ENCODE measurements at places on chromosomes 2 and 18. TPM values are rescaled to one million over a fixed set of nuclear protein-coding genes. Genes with fewer than 3 reads are reported as not detected.
A peak's percentile ranks its signal among the peaks of the same experiment; 100 is the strongest.

DNA sequence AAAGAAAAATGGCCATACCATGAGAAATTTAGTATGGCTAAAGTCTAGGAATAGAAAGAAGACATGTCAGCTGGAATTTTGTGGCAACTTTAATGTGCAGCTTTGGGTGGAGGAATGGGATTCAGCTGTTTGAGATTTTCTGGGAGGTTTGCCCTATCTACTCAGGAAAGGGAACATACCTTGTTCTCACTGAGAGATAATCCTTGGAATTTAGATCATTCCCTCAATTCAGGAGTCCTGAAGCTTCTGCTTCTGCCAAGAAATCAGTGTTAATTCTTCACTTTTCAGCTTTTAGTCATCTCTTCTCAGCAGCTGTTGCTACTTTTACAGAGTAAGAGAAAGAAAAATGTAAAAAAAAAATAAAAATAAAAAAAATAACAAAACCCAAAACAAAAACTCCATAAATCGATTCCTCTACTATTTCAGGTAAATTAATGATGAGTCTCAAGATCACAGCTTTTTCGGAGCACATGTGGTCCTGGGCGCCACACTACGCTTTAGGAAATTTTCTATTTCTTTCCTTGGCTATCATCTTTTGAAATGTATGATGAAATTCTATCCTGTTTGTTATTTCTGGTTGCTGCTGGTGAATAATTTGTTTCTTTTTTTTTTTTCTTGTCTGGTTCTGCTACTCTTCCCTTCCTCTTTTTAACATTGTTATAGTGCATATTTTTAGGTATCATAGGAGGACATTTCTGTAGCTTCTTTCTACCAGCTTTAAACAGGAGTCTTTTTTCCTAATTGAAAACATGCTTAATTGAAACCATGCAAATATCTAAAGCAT lies 18.9 kb upstream of the BAZ2B start:
- no peak for DNase-seq

The PHLPP1 gene
- total RNA-seq, result 4.1 TPM

DNA sequence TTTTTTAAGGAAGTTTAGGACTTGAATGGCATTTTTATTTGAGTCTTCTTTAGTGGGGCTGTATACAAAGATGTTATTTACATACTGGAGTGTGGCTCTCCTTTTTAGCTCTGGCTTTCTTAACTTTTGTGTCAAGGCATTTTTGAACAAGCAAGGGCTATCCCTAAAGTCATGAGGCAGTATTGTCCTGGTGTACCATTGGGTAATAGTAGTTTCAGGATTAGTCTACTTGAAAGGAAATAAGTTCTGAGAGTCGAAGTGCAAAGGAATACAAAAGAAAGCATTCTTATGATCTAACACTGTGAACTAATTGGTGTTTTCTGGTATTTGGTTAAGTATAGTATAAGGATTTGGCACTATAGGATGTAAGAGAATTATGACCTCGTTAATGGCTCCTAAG lies 1.9 kb upstream of the CYP27A1 start:
- DNase-seq, result no peak

The OTOF gene
- total RNA-seq, result not detected

- DNase-seq, result no peak
Measured at GRCh38 chr2:216810399-216811160, 49.3 kb downstream of the TNP1 start.

DNA sequence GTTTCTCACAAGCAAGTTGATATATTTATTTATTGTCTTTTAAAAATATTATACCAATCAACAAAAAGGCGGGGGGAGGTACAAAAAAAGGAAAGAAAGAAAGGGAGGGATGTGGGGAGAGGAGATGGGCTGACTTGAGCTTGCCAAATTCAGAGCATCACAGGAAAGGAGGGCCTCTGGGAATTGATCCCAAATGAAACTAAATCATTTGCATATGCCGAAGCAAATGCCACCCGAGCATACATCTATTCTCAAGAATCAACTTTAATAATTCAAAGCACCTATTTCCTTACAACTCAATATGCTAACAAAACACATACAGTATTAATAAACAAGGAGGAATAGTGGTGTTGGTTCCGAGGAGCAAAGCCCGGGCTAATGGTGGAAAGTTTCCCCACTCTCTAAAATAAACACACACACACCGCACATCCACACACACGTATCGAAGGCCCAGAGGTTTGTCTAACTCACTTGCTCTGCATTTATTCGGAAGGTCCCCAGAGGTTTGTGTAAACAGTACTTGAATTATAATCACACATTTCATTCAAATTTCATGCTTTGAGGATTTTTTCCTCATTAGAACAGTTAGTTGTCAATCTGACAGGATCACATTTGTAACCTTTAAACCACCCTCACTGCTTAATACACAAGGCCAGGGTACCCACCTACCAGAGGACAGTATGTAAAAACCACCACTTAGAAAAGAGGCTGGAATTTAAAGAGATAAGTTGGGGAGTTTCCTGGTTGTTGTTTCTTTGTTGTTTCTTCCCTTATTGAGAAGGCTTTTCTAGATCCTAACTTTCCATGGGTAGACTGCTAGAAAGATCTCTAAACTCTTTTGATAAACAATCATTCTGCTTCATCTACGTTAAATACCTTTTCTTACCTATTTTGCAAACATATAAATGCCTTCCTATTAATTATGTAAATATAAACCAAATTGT lies 264.7 kb downstream of the TCF4 start:
- DNase-seq, result peak; percentile 42

- no peak for DNase-seq
Measured at GRCh38 chr2:233445152-233445830, 91.0 kb downstream of the DGKD start.

GRCh38 chr18:49581371-49581770 lies 19.5 kb downstream of the LIPG start:
- no peak for DNase-seq

The SAG gene
- 0.12 TPM for total RNA-seq

DNA sequence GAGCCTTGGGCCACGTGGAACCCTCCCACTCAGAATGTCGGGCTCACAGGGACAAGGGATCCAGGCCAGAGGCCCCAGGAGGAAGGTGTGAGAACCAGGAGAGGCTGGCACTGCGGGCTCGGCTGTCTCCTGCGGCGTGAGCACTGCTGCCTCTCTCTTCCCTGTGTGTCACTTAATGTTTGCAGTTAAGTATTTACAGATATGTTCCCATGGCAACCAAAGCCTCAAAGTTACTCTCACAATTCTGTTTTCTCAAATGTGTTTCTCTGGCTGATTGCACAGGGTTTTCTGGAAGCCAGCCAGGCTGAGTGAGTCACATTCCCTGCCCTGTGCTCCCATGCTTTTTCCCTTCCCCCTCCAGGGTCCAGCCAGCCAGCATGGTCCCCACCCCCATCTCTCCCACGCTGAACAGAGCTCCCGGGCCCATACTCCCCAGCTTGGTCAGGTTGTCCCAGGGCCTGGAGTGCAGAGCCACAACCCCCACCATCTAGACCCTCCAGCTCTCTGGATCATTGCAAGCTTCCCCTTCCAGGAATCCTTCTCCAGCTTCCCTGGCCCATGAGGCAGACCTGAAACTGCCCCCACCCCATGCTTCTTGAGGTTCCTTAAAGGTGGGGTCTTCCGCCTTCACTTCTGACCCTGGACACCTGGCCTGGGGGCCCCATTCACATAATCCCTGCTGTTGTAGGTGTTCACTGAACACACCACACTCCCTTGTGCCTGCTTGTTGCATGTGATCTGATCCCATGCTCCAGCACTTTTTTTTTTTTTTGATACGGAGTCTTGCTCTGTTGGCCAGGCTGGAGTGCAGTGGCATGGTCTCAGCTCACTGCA lies 265.9 kb downstream of the CELF4 start:
- DNase-seq, result peak; percentile 94

The RFTN2 gene
- 1.7 TPM for total RNA-seq
